ENCODE measurements at places on chromosomes 13 and 19.

DNA sequence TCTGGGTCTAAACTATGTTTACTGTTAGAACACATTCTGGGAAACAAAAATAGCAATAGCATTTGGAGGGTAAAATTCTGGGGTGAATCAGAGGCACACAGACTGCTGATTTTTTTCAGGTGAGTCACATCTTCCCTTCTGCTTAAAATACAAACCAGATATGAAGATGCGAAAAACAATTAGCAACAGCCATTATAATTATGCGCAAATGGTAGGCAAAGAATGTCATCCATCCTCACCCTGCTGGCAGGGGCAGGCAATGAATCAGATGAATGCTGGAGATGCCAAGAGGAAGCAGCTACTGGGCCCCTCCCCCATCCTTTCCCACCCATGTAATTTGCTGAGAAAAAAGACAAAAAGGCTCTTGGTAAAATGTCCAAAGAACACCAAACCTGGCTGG, 282.9 kb downstream of the KLF5 start:
- DNase-seq = no peak

DNA sequence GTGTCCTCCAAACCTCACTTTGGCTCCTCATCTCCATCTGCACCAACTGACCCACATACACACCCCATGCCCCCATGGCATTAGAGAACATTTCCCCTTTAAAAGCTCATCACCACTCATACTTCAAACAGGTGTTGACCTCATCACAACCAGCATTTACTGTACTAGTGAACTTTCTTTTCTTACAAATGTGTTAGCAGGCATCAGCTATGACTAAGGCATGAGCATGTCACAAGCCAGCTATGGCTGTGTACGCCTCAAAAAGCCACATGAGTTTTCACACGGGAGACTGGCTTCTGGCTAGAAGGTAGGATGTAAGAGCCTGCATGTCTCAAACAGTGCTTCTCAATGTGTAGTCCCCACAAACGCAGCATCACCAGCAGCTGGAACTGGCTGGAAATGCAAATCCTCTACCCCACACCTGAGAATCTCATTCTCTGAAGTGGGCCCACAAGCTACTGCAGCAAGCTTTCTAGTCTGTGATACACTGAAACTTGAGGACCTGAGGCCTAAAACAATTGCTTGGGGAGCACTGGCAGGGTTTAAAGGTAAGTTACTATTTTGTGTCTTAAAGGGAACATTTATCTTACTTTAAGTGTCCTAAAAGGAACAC, 66.8 kb downstream of the TUBGCP3 start:
- DNase-seq = no peak

- DNase-seq = no peak
Observed at GRCh38 chr13:29929062-29929847, 78.8 kb upstream of the UBL3 start.

DNA sequence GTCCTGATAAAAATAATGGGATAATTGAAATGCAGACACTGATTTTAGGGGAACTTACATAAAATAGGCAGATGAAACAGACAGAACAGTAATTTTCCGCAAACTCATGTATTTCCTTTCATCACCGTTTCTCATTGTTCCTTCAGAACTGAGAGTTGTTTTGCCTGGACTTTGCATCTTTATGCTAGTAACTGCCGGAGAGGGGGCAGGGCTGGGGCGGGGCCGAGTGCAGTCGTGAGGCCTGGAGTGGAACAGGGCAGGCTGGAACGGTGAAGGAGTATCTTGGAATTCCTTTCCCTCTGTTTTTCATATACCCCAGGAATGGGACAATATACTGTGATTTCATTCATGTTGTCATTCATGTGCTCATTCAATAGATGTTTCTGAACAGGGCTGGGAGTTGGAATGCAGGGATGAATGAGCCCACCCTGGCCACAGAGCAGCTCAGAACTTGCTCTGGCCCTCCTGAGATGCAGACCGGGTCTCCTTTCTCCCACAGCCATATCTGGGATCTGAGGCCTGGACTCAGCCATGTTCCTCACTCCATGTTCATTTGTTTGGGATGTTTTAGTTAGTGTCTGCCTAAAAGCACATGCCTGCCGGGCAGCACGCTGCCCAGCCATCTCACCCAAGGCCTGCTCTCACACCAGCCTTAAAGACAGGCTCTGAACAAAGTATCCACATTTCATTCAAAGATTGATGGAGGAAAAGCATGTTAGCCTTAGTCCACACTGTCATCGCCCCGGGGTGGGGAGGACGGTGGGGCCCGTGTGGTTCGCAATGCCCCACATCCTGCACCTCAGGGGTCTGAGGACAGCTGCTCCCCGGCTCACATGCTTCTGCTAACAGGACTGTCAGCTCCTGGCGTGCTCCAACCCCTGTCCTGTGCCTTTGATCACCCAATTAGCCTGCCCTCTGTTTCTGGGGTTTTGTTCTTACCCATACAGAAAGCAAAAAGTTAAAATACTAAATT, 92.9 kb downstream of the SOX1 start:
- no peak for DNase-seq

DNA sequence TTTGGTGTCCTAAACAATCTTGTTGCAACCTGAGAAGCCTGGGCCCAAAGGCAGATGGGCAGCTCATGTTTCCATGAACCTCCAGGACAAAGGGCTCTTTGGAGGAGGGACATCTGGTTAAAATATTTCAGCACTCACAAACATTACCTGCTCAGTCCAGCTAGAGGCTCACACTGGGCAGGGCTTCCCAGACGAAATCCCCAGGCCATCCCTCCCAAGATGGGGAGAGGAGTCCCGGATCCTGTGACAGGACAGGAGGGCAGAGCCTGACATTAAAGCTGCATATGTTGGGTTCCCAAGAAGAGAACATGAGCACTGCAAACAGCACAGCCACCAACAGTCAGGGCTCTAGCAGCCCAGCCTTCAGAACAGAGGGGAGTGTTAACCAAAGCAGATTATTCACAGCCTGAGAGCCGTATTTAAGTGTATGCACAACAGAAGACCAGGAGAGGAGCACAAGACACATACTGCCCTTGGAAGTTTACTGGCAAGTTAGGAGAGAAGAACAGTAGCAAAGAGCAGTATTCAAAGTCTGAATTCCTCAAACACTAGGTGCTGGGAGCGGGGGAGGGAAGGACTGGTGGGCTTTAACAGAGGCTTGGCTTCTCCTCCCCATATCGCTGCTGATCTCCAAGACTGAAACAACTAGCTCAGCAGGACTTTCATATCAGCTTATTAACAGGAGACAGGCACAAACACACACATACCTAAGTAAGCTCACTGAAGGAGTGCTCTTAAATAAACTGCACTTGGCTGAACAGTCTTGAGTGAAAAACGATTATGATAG, 12.3 kb downstream of the ATP7B start:
- no peak for DNase-seq

GRCh38 chr13:34886987-34887386, 55.1 kb upstream of the NBEA start:
- DNase-seq = no peak

- no peak for DNase-seq
Observed at GRCh38 chr19:56983171-56983570, 136.6 kb upstream of the USP29 start.

GRCh38 chr19:42693760-42694350, 46.4 kb downstream of the PSG3 start:
- DNase-seq = no peak

GRCh38 chr13:61123538-61124289, 291.9 kb downstream of the PCDH20 start:
- no peak for DNase-seq

DNA sequence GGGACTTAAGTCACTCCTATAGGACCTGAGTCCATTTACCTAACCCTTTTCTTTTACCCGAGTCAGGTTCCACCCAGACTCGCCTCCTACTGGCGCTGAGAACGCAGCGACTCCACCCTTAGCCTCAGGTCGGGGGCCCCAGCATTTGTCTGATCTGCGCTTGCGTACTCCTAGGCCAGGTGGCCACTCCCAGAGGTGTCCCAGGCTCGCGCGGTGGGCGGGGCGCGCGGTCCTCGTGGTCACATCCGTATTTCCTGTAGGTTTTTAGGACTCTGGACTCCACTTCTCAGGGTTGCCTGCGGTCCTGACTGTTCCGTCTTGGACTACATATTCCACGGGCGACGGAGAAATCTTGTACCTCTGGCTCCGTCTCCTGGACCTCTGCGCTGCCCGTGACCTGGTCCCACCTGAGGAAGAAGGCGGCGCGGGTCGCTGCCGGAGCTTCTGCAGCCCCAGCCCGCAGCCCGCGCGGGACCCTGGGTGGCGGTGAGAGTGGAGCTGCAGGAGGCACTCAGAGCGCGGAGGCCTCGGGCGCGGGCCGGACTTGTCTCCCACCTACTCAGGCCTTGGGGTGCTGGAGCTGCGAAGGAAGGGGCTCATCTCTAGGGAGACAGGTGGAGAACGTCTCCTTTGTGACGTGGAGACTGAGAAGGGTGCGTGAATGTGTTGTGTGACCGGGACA, 11.0 kb upstream of the ZNF573 start:
- DNase-seq = no peak

DNA sequence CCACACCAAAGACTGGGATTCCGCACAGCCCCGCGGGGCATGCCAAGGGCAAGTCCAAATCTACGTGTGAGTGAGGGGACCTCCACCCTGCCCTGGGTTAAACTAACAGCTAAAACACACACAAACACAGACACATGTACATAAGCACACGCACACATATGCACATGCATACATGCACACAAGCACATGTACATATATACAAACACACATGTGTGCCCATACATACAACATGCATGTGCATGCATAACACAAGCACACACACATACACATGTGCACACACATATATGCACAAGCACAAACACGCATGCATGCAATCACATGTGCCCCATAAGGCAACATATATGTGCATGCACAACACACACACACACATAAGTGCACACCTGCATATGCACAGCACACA, 136.7 kb downstream of the SOX1 start:
- no peak for DNase-seq

DNA sequence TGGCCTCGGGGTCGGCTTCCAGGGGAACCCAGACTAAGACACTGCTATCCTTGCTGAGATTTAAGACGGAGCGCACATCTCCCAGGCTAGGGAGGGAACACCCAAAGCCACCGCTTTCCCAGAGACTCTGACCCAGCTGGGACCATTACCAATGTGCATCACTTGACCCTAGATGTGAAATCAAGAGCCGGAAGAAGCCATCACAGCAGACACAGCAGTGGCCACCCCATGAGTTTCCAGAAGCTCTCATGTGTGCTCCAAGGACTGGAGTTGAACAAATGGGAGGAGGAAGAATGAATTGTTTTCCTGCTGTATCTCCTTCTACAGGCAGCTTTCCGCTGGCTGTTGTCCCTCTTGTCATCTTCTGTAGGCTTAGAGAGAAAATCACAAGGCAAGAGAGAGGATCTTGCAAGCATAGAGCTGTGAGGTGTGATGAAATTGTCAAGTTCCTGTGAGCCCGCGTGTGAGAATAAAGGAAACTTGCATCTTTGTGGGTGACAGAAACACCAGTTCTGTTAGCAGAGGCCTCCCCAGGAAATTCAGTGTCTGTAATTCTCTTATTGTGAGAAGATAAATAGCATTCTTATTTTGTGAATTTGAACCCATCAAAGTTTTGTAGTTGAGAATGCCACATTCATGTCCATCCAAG, 711.8 kb downstream of the UQCRFS1 start:
- DNase-seq = no peak

GRCh38 chr19:50266896-50267295, 62.3 kb downstream of the KCNC3 start:
- no peak for DNase-seq

DNA sequence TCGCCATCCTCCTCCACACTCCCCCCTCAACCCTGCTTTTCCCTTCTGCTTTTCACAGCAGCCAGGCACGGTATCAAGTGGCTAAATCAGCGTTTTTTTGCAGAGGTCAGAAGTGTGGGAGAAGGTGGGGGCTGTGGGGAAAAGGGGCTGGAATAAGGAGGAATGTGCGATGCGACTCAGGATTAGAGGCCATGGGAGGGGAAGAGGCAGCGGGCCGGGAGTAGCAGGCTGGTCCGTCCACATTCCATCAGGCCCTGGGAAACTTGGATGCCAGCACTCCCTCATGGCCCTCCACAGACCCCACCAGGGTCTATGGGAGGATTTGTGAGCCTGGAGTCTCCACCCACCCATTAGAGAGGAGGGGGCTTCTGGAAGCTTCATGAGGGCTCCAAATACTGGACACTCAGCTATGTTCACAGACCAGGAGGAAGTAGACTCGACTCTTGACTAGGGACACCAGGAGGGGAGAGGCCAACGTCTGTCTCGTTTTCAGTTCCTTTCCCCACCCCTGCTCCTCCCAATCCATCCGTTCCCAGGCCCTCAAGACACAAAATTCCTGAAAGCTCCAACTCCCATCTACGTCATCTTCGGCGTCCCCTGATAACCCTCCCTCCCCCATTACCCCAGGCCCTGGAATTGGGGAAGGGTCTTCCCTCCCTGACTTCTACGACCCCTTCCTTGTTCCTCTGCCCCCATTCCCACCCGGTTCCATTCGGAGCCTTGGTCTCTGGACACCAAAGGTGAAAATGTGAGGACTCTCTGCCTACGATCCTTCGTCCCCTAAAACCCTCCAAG, 3.3 kb upstream of the KCNC3 start:
- DNase-seq = no peak

DNA sequence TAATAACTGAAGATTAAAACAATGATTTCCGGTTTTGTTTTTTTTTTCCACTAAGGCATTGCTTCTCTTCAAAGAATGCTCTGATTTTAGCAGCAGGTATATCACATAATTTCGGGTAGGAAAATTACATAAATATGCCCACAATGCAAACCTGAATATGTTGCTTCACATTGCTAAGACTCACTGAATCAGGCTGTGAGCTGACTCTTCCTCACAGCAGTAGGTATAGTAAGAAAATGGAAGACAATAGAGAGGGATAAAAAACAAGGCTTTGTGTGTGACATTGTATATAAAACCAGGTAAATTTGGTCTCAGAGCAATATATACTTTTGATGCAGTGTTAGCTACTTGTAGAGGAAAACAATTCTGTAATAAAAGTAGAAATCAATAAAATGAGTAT, 1355.0 kb downstream of the OLFM4 start:
- DNase-seq = no peak

- DNase-seq = no peak
Observed at GRCh38 chr13:94154367-94154766, 325.1 kb downstream of the DCT start.

GRCh38 chr19:17797424-17798201, 2.7 kb downstream of the B3GNT3 start:
- no peak for DNase-seq

- DNase-seq = no peak
Observed at GRCh38 chr13:61738236-61738750, 322.6 kb upstream of the PCDH20 start.

GRCh38 chr13:79407349-79407979, 1.4 kb upstream of the RBM26 start:
- DNase-seq = no peak

DNA sequence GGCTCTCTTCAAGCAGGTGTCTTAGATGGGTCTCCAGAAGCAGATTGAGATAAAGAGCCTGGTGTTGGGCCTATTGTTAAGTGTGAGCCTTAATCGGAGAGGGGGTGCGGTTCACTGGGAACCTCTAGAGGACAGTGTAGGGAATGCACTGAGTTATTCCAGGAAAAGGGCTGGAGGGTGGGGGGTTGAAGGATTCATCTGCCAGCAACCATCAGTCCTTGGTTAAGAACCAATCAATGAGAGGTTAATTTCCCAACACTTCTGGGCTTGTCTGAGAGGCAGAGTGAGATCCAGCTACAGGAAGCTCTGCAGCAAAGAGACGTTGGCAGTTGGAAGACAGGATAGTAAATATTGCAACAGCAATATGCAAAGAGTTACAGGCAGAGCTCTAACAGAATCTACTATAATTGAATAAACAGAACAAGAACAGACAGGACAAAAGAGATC, 28.7 kb downstream of the CYP4F2 start:
- peak; percentile 7 for DNase-seq

- DNase-seq = no peak
Observed at GRCh38 chr13:68719815-68720214, 1387.8 kb upstream of the ATXN8OS start.

- no peak for DNase-seq
Observed at GRCh38 chr19:47499371-47499770, 15.4 kb upstream of the KPTN start.
